ENCODE measurements at places on chromosomes 4 and X.

GRCh38 chr4:81418572-81418971, 53.1 kb downstream of the RASGEF1B start:
- DNase-seq = no peak

DNA sequence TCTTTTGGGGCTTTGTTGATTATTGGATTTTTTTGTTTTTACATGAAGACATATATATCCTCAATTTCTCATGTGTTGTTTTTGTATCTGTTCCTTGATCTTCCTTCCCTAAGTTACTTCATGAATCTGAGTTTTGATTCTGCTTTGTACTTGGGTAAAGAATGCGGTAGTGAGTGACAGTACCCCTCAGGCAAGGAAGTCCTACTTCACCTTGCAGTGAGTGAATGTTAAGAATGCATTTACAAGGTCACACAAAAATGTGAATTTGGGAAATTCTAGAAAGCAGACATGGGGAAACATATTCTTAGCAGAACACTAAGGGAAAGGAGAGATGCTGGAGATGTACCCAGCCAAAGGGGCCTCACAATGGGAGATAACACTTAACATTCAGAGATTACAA, 373.1 kb upstream of the LCORL start:
- DNase-seq = no peak

GRCh38 chrX:73615022-73615421, 52.0 kb downstream of the CHIC1 start:
- DNase-seq = no peak

GRCh38 chr4:144353292-144353691, 212.8 kb upstream of the GYPA start:
- no peak for DNase-seq

- no peak for DNase-seq
Observed at GRCh38 chrX:16711219-16711811, 1.2 kb downstream of the CTPS2 start.

- no peak for DNase-seq
Observed at GRCh38 chr4:61446941-61447340, 246.8 kb downstream of the ADGRL3 start.

- no peak for DNase-seq
Observed at GRCh38 chr4:150004481-150004880, 73.8 kb upstream of the DCLK2 start.

GRCh38 chr4:4603067-4603466, 61.2 kb upstream of the STX18 start:
- no peak for DNase-seq

- DNase-seq = no peak
Observed at GRCh38 chrX:111597967-111598366, 83.0 kb upstream of the ALG13 start.

DNA sequence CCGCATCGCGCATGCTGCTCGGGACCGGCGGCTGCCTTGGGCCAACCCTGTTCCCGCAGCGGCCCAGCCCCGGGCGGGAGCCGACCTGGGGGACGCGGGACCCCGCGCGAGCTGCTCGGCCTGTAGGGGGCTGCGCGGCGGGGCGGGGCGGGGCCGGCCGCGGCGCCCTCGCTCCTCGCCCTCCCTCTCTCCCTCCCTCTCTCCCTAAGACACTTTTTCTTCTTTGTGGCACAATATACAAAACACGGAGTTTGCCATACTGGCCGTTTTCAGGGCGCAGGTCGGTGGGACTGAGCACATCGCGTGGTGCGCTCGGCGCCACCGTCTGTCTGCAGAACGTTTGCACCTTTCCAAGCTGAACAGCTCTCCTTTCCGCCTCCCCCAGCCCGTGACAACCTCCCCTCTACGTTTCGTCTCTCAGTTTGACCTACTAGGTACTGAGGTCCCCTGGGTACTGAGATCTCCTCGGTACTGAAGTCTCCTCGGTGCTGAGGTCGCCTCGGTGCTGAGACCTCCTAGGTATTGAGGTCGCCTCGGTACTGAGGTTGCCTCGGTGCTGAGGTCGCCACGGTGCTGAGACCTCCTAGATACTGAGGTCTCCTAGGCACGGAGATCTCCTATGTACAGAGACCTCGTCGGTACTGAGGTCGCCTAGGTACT, 261.1 kb upstream of the PLCXD1 start:
- no peak for DNase-seq

DNA sequence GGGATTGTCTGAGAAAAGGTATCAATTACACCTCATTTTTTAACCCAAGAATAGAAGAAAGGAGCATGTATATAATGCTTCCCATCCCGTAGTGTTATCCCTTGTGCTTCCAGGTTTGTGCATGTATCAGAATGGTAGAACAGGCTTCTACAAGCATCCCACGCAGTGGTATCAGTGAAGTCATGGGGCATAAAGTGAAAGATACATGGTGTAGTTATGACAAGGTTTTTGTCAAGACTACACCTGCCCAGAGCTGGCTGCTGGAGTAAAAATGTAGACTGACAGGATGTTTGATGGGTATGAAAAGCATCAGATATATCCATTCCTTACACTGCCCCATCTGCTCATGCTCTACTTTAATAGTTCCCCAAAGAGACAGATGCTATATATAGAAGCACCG, 9.5 kb downstream of the TLR1 start:
- no peak for DNase-seq

Measured in stimulated activated CD4-positive, alpha-beta T cell treated with anti-CD3 and anti-CD28 coated beads, Interleukin-15, amount 100 ng/mL, for 1 hour (primary cell).